ENCODE measurements at places on chromosomes 6 and 20.

- DNase-seq = no peak
Measured at GRCh38 chr6:161171207-161171606, 102.7 kb downstream of the AGPAT4 start.

DNA sequence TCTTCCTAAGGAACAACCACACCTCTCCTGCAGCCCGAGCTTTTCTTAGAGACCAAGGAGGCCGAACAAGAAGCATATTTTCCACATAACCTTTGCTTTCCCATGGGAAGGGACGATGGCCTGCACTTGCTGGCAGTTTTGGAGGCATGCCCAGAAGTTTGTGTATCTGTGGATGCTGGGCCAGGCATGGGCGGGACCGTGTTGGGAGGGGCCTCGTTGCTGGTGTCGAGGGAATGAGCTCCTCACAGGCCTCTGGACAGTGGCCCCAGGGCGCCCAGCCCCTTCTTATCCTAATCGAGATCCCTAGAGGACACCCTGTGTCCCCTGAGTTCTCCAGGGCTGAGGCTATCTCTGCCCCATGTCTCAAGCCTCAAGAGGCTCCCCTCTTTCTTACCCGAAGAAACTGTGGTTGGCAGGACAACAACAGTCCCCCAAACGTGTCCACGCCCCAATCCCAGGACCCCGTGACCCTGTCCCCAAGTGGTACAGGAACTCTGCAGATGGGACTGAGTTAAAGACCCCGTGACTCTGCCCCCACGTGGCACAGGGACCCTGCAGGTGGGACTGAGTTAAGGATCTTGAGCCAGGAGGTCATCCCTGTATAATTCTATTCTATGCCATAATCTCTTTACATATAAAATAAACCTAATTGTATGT, 99.5 kb upstream of the BHLHE23 start:
- DNase-seq = no peak

- no peak for DNase-seq
Measured at GRCh38 chr6:112801468-112802080, 454.4 kb downstream of the RFPL4B start.

GRCh38 chr20:54227241-54227640, 19.4 kb downstream of the PFDN4 start:
- no peak for DNase-seq

- DNase-seq = no peak
Measured at GRCh38 chr6:135475292-135475886, 22.2 kb downstream of the AHI1 start.

- DNase-seq = no peak
Measured at GRCh38 chr6:78436335-78436734, 431.0 kb upstream of the IRAK1BP1 start.

DNA sequence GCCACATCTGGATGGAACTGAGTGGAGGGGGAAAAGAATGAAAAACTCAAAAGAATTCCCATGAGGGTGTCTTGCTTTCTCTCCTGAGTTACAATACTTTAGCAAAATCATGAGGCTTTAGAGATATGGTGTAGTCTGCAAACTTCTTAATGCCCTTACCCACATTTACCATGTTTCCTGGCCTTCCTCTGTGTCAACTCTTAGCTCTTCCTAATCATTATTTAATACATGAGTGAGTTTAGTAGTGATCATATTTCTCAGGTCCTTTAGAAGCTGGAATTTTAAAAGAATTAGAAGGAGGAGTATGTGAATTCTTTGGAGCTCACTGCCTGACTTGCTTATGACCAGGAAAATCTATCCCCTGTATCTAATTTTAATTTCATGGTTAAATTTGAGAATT, 39.0 kb downstream of the STX11 start:
- DNase-seq = no peak

GRCh38 chr6:13159300-13159699, 169.0 kb downstream of the TBC1D7 start:
- no peak for DNase-seq

DNA sequence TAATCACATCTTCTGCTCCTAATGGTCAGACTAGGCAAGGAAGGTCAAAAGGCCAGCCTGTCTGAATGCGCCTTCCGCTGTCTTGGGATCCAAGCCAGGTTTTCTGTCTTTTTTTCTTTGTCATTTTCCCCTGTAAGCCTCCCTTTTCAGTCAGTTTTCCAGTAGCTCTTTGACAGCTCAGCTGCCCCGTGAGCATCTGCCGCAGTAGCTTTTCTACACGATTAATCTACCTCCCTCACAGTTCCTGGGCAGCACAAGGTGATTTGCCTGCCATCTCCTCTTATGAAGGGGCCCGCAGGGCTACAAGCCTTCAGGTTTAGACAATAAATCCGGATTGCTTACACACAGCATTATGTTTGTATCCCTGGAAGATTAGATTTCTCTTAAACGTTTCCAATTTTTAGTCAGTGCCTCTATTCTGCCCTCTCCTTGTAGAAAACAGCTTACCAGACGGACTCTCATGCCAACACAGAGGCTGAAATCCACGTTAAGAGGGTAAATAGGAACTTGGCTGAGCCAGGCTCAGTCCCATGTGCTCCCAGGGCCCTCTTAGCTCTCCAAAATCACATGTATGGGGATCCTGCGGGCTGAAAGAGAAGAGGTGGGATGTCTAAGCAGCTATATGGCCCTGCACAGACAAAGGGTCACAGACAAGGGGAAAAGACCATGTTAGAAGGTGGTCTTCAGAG, 77.2 kb downstream of the LY86 start:
- no peak for DNase-seq

DNA sequence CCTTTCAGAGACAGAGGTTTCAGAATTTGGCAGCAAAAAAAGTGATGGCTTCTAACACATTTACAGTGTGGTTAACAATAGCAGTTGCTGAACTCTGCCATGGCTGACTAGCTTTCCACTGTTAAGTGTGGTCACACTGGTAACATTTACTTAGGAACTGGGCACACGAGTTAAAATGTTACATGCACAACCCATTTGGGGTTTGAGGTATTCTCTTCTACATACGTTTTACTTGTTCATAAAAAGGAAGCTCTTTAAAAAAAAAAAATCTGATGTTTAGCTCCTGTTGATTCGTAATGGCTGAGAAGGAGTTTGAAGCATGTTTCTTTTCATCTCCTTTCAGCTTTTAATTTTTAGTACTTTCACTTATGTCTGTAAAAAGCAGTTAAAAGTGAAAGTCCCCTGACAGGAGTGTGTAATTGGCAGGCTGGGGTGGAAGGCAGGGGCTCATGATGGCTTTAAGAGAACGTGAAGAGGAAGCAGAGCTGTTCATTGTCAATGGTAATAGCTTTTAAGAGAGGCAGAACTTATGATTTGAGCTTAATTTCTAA, 245.9 kb downstream of the FARS2 start:
- no peak for DNase-seq

- no peak for DNase-seq
Measured at GRCh38 chr20:14313341-14314020, 23.9 kb downstream of the FLRT3 start.

GRCh38 chr20:18390201-18390600, 76.6 kb downstream of the DZANK1 start:
- no peak for DNase-seq

DNA sequence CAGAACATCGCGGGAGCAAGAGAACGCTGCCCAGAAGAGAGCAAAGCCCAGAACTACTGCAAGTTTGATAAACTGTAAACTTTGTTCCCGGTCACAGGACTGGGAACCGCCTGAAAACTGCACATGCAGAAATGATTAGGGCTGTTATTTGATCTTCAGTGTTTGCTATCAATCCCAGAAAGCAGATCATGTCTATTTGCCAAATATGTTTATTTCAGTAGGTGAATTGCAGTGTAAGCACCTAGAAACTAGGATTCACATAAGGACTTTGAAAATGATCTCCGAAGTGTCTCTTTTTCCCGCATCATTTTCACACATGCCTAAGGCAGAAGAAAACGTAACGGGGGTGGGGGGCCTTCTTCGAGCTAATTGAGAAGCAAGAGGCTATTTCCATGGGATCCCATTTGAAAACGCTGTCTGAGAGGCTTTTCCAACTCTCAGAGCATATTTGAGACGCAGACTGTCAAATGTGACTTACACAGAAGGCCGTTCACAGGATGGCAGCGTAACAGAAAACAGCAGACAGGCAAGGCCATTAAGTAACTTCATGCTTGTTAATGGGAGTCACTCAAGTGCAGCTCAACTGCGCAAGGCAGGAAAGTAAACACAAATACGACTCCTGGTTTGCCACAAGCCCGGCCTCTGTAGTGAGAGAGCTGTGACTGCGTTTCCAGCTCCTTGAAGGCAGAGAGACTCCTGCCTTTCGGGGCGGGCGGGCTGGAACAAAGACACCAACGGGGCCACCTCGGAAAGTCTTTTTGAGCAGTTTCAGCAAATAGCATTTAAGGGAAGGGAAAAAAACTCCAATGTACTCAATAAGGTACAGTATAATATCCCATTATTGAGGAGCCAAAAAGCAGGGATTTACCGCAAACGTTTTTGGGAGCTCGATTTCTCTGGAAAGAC, 144.7 kb upstream of the ZNF217 start:
- no peak for DNase-seq

- no peak for DNase-seq
Measured at GRCh38 chr20:5290596-5290995, 26.2 kb downstream of the PROKR2 start.

- DNase-seq = no peak
Measured at GRCh38 chr6:36916126-36916525, 30.4 kb downstream of the C6orf89 start.

DNA sequence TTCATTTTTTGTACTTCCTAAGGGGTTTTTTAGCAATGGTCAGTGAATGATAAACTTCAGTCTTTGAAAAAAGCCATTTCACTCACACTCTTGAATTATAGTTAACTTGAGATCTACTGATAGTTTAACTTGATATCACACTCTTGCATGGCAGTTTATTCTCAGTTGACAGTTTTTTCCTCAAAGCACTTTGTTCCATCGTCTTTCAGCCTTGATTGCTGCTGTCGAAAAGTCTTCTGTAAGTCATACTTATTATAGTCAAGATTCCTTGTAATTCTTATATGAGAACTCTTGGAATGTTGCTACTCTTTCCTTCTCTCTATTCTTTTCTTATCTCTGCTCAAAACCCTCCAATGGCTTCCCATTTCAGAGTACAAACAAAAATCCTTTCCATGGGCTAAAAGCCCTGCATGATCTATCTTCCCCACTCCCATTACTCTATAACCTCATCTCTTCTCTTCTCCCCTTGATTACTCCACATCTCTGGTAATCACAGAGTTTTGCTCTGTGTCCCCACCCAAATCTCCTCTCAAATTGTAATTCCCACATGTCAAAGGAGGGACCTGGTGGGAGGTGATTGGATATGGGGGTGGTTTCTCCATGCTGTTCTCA, 31.2 kb downstream of the ZHX3 start:
- DNase-seq = no peak

DNA sequence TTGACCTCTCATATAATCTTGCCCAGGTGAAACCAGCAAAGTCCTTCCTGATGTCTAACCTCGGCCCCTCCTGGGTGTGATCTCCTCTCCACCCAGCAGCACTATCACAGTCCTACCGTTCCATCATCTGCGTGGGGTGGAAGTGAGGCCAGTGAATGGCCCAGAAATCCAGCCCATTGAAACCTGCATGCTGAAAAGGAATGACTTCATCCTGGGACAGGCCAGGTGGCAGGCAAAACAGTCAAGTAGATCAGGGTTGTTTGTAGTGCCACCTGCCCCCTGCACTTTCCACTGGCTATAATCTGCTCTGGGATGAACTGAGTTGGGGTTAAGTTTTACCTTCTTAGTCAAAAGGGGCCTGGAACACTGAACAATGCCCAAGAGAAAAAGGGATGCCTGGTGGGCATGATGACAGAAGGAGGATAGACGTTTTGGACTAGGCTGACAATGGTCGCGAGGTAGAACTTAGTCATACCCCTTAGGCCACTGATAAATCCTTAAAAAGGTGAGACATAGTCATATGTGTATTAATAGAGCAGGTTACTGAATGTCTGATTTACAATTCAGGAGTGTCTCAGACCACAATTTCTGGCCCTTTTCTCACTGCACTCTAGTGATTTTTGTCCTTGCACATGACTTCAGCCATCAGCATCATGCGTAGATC, 8.1 kb upstream of the HSP90AB1 start:
- no peak for DNase-seq

- no peak for DNase-seq
Measured at GRCh38 chr20:51659491-51660050, 108.6 kb downstream of the ATP9A start.

DNA sequence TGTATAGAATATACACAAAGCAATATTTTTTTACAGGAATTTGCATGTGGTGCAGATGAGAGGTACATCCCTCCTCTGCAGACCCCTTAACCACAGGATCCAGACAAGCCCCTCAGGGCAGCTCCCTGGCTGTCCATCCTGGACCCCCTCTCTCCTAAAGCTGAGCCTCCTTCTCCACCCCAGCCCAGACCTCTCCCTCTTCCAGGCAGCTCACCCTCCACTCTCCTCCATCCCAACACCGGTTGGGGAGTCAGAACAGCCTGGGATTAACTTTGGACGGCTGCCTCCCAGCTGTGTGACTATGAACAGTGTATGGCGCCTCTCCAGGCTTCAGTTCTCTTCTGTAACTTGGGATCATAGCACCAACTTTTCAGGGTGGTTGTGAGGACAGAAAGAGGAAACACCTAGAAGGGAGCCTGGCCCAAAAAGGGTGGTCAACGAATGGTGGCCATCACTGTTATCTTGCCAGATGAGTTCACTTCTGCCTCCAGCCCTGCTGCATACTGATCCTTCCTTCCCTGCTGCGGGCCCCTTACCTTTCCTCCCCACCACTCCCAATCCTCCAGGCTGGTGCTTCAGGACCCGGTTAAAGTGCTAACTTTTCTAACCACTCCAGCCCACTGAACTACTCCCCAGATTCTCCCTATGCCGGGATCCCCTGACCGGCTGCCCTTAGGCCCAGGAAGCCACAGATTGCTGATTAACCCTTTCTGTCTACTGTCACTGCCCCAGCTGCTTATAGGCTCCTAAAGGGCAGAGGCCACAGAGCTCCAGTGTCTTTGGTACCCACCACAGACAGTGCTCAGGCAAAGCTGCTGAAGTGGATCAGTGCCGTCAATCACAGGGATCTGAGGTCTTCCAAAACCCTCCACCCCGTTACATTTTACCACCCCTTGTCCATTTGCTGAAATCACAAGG, 55.9 kb downstream of the GPR6 start:
- DNase-seq = no peak

- DNase-seq = no peak
Measured at GRCh38 chr6:168518348-168518745, 77.4 kb downstream of the SMOC2 start.

DNA sequence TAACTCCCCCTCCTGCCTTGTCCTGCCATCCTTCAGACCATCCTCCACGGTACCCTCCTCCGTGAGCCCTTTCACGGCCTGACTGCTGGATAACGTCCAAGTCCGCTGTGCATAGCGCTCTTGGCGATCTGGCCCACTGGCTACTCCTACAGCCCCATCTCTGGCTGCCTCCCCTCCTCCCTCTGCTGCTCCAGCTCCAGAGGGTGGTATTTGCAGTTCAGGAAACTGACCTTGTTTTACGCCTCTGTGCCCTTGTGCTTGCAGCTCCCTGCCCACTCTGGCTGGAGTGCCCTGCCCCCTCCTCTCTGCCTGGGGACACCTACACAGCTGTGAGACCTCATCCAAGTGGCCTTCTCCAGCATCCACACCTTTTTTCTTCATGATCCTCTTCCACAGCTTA, 6.5 kb upstream of the RREB1 start:
- no peak for DNase-seq

Measured in stimulated activated CD4-positive, alpha-beta T cell treated with anti-CD3 and anti-CD28 coated beads, Interleukin-2, amount 100 ng/mL, for 4 hours (primary cell).